CD4-positive, alpha-beta memory T cell (primary cell): ENCODE measurements at places on chromosomes 1 and 21.
A peak's percentile ranks its signal among the peaks of the same experiment; 100 is the strongest.

DNA sequence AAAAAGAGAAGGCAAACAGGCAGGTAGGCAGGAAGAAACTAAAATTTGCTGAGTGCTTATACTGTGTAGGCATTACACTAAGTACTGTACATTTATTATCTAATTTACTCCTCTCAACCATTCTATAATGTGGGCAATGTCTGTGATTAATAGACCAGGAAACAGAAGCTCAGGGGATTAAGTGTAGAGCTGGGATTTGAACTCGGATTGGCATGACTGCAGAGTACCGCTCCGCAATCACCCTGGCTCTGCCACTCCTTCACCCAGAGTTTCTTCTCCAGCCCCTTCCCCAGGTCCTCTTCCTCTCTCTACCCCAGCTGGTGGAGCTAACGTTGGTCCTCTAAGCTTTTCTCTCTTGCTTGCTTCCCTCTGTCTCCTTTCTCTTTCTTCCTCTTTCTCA is 11.5 kb upstream of the S100A2 start:
- no peak for DNase-seq

GRCh38 chr1:205229399-205229871 is 1.7 kb downstream of the TMCC2 start:
- peak; percentile 75 for DNase-seq

DNA sequence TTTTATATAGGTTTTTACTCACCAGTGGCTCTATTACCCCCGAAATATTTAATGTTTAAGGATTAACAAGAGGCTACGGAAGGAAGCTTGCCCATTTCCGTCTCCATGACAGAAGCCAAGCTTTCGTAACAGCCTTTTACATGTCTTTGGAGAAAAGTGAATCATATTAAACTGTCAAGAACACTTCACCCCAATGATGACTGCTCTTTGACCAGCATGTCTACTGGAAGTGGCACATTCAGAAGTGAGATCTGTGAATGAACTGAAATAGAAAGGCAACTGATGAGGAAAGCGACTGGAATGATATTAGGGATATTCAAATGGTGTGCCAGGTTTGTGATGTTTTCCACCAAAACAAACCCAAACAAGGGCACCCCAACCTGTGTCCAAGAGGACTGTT is 8.5 kb upstream of the PRDM15 start:
- DNase-seq: no peak

GRCh38 chr1:3320246-3321152 is 134.0 kb upstream of the ARHGEF16 start:
- DNase-seq: no peak

DNA sequence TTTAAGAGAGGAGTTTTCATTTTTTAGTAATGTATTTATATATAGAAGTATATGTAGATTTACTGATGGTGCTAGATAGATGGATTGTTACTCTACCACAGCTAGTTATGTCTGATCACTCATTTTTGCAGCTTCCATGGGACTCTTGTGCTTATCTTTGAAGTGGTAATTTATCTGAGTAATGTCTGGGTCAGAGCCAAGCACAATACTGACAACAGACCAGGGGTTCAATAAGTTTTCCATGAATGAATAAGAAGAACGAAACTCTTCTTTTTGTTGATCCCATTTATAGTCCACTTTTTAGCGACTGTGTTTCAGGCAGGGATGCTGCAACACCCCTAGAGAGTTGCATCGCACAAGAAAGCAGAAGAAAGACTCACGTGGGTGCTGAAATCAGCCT is 935.2 kb downstream of the PLA2G4A start:
- no peak for DNase-seq

DNA sequence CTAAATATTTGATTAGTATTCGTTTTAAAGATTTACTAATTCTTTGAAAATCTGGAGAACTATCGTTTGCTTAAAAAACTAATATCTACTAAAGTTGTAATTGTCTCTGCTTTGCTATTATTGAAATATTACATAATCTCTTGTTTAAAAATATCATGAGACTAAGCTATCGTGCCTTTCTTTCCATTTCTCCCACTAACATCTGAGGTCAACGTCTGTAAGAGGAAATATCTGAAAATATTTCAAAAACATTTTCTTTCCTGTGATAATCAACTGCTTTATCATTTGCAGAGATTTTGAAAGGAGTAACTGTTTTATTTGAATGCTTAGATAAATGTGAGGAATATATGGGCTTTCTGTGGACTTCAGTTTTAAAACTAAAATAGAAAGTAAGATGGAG is 694.1 kb downstream of the USP25 start:
- DNase-seq: no peak

- DNase-seq: no peak
Measured at GRCh38 chr1:212042436-212042835, 6.9 kb downstream of the DTL start.

- peak; percentile 8 for DNase-seq
Measured at GRCh38 chr1:248372394-248372793, 3.2 kb upstream of the OR2T6 start.

- no peak for DNase-seq
Measured at GRCh38 chr1:220528679-220529501, 954 bp downstream of the MARK1 start.

GRCh38 chr1:31939484-31940329 is 1.5 kb upstream of the PTP4A2 start:
- DNase-seq: peak; percentile 76

- no peak for DNase-seq
Measured at GRCh38 chr1:87370544-87370943, 41.9 kb downstream of the LMO4 start.

GRCh38 chr21:31180256-31181081 is 142.2 kb upstream of the KRTAP19-8 start:
- DNase-seq: peak; percentile 43

GRCh38 chr21:44296916-44297315 is 2.9 kb upstream of the PFKL start:
- no peak for DNase-seq

DNA sequence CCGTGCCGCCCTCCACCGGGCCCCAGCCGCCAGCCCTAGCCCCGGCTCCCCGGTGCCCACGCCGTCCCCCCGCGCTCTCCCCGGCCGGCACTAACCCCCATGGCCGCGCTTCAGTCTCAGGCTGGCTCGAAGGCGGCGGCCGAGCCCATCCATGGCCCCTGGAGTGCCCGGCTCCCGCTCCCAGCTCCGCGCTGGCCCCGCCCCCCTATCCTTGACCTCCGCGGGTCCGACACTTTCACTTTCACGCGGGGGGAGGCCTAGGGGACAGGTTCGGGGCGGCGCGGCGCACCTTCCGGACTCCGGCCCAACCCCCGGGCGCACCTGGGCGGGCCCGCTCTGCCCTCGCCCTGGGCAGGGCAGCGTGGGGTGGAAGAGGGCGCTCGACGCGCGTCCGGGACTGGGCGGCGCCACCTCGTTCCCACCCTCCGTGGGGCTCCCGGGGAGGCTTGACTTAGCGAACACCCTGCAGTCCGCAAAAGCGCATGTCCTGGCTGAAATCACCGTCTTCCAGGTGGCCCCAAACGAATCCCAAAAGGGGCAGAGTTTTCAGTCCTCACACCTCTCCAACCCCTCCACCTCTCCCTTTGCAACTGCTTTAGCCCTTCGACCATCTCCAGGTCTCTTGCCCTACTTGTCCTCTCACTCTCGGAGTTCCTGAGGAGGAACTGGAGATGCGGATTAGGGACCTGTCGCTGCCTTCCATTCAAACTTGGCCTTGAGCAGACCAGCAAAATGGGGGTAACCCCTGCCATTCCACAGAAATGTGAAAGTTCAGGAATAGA is 3.9 kb upstream of the DENND2D start:
- peak; percentile 76 for DNase-seq

GRCh38 chr1:182485861-182486260 is 35.9 kb downstream of the RGSL1 start:
- DNase-seq: no peak

GRCh38 chr21:29309703-29310102 is 11.0 kb downstream of the BACH1 start:
- no peak for DNase-seq

- no peak for DNase-seq
Measured at GRCh38 chr1:194466706-194467105, 1280.3 kb upstream of the B3GALT2 start.

DNA sequence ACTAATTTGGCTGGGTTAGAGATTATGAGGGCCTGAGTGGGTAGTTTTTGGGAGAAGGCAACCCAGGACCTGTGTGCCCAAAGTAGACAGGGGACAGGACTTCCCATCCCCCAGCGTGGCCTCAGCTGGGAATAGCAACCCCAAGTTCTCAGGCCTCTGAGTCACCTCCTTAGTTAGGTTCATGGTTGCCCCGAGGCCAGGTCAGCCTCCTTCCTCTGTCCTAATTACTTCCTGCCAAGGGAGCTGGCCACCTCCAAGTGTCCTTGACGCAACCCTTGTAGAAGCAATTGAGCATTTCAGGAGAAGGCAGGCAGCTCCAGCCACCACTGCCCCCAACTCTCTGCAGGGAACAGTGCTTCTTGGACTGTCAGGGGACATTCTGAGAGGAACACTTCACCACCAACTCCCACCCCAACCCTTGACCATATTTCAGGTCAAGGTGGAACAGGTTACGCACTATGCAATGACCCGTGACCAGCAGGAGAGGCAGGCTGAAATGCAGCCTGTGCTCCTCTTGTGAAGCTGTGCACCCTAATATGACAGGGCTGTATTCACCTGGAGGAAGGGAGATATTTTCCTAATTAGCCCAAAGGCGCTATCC is 5.1 kb upstream of the NT5C1A start:
- DNase-seq: no peak
